ENCODE measurements at places on chromosomes 16 and 17.

GRCh38 chr16:11162586-11163268 lies 93.3 kb downstream of the SOCS1 start:
- DNase-seq, result no peak

GRCh38 chr17:46777943-46778915 lies 40.3 kb downstream of the WNT3 start:
- DNase-seq, result no peak

DNA sequence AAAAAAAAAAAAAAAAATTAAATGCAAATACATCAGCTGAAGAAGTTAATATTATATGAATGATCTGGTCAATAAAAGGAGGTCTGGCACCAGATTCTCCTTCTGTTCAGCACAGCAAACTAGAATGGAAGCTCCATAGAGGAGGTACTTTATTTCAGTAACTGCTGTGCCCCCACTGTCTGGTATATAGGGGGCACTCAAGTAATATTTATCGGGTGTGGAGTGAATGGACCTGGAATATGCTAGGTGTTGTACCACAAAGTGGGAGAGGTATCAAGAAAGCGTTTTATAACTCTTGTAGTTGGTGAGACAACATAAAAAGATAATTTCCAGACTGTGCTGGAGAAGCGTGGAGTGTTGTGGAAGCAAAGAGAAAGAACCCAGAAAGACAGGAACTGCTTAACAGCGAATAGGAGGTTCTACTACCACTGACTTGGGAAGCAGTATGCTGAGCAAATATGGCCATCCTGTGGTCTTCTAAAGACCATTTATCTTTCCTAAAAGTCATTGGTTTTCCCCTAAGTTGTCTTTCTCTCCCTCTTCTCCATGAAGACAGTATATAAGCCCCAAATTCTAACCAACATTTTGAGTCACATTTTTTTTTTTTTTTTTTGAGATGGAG lies 12.2 kb upstream of the PRKCA start:
- peak; percentile 26 for DNase-seq

- no peak for DNase-seq
Measured at GRCh38 chr16:29315046-29315445, 91.5 kb downstream of the NPIPB11 start.

GRCh38 chr17:49830605-49831004 lies 17.3 kb downstream of the TAC4 start:
- DNase-seq, result no peak

DNA sequence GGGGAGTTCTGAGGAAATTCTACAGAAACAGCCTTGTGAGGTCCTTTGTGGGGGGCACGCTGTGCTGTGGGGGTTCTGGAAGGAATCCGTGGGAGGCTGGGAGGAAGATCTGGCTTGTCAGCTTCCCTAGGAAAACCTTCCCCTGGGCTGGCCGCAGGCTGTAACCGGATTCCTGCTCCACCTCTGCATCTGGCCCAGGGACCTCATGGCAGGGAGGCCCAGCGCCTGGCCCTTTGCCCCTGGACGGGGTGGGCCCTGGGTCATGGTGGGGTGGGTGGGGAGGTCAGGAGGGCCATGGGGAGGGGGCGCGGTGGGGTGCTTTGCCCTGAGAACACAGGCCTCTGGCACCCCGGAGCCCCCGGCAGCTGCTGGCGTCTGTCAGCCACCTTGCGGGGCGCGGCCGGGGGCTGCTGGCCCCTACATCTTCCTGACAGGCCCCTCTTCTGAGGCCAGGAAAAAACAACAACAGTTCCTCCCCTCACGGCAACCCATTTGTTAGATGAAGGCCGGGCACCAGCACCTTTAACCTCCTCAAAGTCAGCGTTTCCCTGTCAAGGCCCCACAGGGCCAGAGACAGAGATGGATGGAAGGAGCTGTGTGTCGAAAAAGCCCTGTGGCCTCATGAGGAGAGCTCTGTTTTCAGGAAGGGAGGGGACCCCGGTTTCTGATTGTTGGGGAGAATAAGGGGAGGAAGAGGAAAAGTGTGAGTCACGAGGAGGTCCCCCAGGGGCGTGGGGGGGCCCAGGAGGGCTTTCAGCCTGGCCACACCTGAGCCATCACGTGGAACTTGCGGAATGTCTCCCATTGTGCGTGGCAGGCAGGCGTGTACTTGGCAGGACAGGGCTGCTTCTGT lies 3.6 kb upstream of the MEOX1 start:
- DNase-seq, result no peak

GRCh38 chr17:838486-838885 lies 56.3 kb downstream of the MRM3 start:
- no peak for DNase-seq

- DNase-seq, result no peak
Measured at GRCh38 chr17:70677783-70678647, 508.7 kb downstream of the KCNJ2 start.

DNA sequence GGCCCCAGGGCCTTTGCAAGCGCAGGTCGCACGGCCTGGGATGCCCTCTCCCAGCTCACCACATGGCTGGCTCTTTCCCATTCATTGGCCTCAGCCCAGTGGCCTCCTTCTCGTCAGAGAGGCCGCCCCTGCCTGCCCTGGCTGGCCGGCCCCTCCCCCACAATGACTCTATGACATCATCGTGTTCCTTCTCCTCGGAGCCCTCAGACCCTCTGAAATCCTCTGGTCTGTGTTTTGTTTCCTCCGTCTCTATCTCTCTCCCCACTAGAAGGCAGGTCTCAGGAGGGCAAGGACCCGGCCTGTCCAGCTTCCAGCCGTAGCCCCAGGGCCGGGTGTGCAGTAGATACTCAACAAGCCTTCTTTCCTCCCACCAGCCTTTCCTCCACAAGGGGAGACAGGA lies 164.8 kb upstream of the FOXF1 start:
- no peak for DNase-seq

GRCh38 chr17:48630925-48631692 lies 5.0 kb upstream of the HOXB9 start:
- DNase-seq, result no peak

GRCh38 chr17:34228781-34229180 lies 26.3 kb upstream of the CCL2 start:
- no peak for DNase-seq

- no peak for DNase-seq
Measured at GRCh38 chr16:27863377-27863776, 200.1 kb downstream of the GSG1L start.

DNA sequence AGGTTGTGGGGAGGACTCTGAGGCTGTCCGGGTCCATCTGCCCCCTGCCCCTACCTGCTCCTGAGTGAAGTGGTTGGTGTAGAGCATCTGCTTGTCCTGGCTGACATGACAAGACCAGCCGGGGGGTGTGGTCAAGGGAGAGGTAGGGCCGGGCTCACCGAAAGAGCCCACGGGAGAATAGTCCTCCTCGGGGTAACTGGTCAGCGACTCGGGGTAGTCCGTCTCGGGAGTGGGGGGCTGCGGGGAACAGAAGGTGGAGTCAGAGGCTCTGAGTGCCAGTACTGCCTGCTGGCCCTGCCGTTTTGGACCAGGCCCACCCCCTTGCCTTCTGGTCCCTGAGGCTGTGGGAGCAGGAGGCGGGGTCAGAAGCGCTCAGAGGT lies 27.8 kb downstream of the ARHGAP27 start:
- no peak for DNase-seq

DNA sequence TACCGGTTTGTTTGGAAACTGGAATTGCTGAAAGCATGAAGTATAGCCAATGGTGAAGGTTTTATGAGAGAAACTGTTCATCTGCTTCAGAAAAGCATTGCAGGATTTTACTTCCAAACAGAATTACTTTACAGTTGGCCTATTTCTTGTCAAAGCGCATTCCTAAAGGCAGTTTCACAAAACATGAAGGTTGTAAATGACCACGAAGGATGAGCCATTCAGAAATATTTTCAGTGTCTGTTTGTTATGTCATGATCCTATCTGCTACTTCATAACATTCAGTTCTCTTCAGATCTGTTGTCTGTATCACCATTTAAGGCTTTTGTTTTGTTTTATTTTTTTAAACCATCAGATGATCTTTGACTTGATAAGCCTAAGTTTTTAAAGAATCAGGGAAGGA lies 45.7 kb downstream of the AATF start:
- DNase-seq, result no peak

DNA sequence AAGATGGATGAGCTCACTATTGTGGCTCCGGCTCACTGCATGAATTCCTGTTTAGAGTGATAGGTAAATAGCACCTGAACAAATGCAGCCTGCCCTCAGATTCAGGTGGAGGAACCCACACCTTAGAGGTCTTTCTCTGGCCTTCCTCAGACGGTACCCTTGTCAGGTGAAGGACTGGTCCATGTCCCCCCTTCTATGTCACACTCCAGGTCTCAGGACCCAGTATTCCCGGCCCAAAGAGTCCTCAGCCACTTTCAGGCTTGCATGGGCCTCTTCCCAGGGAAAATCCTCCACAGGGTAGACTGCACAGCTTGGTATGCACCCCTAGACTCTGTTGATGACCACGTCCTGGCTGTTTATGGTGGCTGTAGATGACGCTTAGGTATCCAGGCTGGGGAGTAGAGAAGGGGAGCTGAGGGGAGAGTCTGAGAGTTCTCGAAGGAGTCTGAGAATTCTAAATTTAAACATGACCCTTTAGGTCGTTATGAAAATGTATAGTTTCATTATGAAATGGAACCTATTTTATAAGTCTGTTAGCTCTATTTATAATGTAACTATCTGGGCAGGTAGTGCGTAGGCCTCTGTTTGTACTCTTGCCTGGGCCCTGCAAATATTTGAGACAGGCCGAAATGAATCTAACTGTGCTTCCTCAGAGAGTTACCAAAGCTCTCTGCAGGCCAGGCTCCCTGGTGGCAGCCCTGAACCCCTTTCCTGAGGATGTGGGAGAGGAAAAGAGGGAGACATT lies 32.5 kb upstream of the CCR7 start:
- no peak for DNase-seq

- DNase-seq, result peak; percentile 51
Measured at GRCh38 chr16:66406534-66407221, 20.4 kb upstream of the BEAN1 start.

DNA sequence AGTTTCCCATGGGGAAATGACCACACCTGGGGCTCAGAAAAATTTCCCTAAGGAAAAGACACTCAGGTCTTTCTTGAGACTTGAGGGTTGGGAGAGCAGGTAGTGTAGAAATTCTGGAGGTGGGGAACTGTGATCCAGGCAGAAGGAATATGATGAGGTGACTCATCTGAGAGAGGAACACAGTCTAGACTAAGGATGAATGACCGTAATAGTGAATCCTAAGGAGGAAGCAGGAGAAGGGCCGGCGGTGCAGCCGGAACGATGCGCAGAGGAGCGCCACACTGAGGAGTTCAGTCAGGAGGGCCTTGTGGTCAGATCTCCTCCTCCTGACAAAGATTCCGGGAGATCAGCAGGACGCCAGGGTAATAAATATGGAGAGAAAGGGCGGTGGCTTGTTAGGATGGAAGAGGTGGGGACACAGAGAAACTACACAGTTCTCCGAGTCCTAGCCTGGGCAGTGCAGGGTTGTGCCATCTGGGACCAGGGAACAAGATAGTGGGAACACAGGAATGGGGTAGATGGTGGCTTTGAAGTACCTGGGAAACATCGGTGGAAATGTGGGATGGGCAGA lies 135.6 kb downstream of the PARN start:
- no peak for DNase-seq

- DNase-seq, result no peak
Measured at GRCh38 chr17:75077496-75078283, 10.1 kb upstream of the SLC16A5 start.

GRCh38 chr16:11674818-11675560 lies 6.7 kb downstream of the SNN start:
- no peak for DNase-seq

- DNase-seq, result no peak
Measured at GRCh38 chr16:83393196-83393981, 414.4 kb upstream of the HSBP1 start.

DNA sequence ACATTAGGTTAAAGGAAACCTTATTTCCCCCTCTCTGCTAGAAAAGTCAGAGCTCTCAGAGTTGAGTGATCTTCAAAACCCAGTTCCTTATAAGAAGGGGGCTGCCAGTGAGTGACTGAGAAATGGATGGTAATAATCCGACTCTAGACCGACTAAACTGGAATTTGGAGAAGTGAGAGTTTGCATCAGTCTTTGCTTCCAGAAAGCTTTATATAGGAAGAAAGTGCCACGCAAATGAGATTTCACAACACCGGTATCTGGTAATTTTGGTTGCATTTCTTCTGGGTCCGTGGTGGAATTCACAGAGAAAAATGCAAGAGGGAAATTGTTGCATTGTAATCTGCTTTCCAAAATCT lies 271.4 kb downstream of the MAF start:
- no peak for DNase-seq

DNA sequence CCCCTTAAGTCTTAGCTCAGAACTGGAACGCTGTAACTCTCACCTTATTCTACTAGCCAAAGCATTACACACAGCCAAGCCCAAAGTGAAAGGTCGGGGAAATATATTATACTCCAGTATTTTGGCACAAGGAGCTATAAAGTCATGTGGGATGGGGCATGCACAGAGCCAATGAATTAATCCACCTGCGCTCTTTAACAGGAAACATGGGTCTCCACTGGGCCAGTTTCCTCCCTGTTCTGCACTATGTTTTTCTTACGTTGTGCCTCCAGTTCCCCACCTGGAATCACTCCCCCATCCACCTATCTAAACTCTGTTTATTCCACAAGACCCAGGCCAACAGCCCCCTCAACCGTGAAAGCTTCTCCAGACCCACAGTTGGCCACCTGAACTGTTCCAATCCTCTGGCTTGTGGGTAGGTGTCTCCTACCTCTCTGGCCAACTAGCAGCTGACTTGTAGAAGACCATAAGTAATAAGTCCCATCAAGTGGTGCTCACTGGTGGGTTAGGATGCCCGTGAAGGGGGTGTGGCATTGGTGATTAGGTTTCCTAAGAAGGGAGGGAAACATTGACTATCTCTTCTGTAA lies 286.9 kb downstream of the NPIPA8 start:
- DNase-seq, result no peak

DNA sequence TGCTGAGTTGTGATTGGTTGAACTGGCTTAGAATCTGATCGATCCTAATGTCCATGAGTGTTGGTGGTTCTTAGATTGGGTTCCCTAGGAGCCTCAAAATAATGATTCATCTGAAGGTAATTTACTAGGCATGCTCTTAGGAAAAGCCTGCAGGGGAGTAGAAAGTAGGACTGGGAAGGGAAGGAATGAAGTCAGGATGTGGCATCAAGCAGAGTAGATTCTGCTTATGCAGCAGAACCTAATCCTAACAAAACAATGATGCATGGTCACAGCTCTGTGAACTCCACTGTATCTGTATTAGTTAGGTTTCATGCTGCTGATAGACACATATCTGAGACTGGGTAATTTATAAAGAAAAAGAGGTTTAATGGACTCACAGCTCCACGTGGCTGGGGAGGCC lies 132.5 kb downstream of the HS3ST2 start:
- DNase-seq, result no peak

GRCh38 chr17:83142619-83143018 lies 63.2 kb downstream of the METRNL start:
- DNase-seq, result no peak

DNA sequence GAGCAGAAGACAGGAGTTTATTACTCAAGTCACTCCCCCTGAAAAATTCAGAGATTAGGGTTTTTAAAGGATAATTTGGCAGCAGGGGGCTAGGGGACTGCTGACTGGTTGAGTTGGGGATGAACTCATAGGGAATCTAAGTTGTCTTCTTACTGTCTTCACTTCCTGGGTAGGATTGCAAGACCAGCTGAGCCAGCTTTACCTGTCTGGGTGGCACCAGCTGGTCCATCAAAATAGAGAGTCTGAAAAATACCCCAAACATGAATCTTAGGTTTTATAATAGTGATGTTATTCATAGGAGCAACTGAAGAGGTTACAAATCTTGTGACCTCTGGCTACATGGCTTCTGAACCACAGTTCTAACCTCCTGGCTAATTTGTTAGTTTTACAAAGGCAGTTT lies 157.9 kb downstream of the PPM1E start:
- no peak for DNase-seq

GRCh38 chr16:72996291-72997062 lies 51.5 kb downstream of the ZFHX3 start:
- no peak for DNase-seq
